ENCODE measurements at places on chromosomes 5 and 9.

- DNase-seq: no peak
Measured at GRCh38 chr5:163407034-163407655, 30.2 kb upstream of the CCNG1 start.

DNA sequence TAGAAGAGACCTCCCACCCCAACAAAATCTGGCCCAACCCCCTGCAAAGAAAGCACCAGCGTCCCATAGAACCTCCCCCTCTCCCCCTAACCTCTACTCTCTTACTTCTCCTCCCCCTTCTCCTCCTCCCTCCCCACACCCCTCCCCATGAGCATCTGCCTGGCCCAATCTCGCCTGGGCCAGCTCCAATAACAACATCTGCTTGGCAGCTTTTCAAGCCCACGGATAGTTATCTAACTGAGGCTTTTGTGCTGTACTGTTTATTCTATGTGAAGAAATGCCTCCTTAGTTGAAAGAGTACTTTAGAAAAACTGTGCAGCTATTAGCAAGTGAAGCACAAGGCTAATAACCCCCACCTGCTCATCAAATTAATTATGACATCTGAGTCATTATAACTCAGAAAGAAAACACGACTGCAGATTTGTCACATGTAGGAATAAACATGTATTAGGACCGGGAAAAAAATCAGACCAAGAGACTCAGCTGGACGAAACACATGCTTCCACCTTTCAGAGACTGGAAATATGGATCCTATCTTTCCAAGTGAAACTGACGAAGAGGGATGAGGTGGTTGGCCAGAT, 42.8 kb downstream of the NFIB start:
- no peak for DNase-seq

GRCh38 chr9:114028646-114029045, 49.5 kb downstream of the AMBP start:
- DNase-seq: no peak

GRCh38 chr9:123370526-123371227, 14.7 kb downstream of the CRB2 start:
- no peak for DNase-seq

GRCh38 chr9:100671898-100672297, 94.0 kb downstream of the CAVIN4 start:
- no peak for DNase-seq

- no peak for DNase-seq
Measured at GRCh38 chr9:87957839-87958238, 16.5 kb downstream of the CDK20 start.

- peak; percentile 89 for DNase-seq
Measured at GRCh38 chr5:121273833-121274433, 577.7 kb upstream of the FTMT start.

DNA sequence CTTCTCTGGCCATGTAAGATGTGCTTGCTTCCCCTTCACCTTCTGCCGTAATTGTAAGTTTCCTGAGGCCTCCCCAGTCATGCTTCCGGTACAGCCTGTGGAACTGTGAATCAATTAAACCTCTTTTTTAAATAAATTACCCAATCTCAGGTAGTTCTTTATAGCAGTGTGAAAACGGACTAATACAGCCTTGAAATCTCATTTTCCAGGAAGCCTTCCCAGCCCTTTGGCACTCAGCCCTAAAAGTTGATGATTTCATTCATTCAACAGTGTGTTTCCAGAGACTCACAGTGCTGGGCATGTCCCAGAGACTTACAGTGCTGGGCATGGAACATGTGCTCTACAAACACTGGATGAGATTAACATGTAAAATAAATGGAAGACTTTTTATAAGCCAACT, 135.8 kb downstream of the DCP2 start:
- no peak for DNase-seq

DNA sequence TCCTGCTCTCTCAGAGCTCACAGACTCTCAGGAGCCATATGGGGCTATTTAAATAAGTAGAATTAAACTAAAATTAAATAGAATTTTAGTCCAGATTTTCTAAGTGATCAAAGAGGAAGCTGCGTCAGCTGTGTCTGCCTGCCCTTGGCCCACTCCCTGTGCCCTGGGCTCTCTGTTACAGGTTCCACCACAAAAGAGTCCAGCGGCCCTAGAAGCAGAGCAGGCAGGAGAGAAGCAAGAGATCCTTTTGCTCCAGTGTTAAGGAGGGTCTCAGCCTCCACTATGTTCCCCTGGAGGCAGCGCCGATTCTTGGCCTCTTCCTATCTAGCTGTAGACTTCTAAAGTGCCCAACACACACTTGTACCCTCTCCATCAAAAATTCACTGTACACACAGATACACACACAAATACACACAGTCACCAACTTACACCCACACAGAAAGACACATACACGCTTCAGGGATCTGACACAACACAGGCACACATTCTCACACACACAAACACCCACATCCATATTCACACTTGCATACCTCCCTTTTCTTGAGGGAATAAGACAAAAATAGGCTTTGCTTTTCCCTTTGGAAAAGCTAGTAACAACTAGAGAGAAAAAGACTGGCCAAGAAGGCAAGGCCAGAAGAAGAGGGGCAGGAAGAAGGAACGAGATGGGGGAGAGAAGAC, 5.5 kb upstream of the TNIP1 start:
- no peak for DNase-seq

Data from epithelial cell of prostate (primary cell).